COLO829 (cell line): ENCODE measurements at places on chromosomes 12 and 14.
A peak's percentile ranks its signal among the peaks of the same experiment; 100 is the strongest.

DNA sequence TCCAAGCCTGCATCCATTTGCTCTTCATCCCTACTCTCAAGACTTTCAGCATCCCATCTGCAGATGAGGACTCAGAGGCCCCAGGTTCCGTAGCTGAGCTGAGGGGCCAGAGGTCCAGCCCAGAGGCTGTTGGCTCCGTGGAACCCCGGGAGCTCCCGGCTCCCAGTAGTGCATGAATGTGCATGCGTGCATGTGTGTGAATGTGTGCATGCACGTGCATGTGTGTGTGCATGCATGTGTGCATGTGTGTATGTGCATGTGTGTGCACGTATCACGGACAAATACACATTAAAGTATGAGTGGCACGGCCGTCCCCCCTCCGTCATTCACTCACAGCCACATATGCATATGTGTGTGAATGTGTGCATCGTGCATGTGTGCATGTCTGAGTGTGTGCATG, 149.9 kb downstream of the KIF26A start:
- no peak for DNase-seq

DNA sequence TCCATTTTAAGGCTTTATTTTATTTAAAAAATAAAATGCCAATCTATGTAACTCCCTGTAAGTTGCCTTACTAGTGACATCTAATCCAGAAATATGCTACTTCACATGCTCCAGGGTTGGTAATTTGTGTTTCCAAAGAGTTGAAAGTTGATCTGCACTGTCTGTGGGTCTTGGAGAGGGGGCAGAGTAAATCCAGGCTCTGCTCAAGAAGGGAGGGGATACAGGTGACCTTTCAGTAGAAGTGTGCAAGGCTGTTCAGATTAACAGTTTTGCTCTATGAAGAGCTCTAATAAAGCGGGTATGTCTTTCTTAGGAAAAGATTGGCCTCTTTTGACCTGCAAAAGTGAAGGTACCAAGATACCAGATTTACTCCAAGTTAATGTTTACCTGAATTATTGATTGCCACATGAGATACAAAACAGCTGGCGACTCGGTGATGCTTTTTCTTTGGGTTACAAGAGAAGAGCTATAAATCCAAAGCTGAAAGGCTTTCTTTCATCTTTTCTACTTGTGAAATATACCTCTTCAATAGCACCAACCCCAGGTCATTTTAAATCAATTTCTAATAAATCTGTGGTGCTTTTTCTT, 75.6 kb upstream of the FLRT2 start:
- DNase-seq: no peak

GRCh38 chr12:27988594-27989233, 16.2 kb upstream of the PTHLH start:
- DNase-seq: no peak

DNA sequence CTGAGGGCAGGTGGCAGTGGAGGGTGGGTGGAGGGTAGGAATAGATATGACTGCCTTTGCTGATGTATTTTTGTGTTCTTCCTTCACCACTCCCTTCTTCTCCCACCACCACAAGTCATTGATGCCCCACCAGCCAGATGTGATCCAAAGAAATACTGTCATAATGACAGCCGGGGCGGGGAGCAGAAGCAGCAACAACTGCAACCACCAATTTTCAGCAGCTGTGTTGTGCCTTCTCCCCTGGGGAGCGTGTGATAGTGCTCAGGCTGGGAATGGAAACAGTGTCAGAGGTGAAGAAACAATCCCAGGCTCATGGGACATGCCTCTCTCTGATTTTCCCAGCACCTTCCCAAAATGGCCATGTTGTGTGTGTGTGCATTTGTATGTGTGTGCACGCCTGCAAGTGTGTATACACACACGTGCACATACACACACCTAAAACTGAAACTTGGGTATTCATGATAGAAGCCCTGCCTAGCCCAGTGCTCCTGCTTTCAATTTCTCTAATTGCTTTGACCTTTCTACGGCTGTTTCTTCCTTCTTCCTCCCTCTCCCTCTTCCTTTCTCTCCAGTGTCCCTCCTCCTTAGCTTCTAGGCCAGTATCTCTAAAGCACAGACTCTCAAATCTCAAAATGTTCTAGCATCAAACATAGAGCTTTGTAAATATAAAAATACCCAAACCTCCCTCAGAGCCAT, 299.2 kb upstream of the FKBP4 start:
- no peak for DNase-seq

- no peak for DNase-seq
Observed at GRCh38 chr14:51869411-51870100, 9.1 kb downstream of the GNG2 start.

DNA sequence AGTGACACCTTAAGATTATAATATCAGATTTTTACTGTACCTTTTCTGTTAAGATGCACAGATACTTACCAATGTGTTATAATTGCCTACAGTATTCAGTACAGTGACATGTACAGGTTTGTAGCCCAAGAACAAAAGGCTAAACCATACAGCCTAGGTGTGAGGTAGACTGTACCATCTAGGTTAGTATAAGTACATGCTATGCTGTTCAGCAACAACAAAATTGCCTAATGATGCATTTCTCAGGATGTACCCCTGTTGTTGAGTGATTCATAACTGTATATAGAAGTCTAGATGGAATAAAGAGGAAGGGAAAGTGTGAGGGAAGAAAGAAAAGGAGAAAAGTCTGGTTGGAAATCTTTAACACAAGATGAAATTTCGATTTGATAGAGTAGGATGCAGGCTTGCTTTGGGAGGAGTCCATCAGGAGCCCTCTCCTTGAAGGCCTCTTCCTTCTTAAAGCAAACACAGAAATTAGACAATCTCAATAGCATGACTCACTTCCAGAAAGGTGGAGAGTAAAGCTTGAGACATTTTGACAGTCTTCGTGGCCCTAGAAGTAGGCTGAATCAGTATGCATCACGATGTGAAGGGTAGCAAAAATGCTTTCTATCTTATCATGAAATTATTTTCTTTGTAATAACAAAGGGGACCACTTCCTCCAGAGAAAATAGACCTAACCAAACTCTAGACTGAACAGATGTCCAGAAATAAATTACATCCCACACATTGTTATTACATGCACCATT, 191.5 kb downstream of the SYT1 start:
- DNase-seq: no peak

GRCh38 chr12:126811391-126811790, 1455.6 kb upstream of the TMEM132C start:
- no peak for DNase-seq

DNA sequence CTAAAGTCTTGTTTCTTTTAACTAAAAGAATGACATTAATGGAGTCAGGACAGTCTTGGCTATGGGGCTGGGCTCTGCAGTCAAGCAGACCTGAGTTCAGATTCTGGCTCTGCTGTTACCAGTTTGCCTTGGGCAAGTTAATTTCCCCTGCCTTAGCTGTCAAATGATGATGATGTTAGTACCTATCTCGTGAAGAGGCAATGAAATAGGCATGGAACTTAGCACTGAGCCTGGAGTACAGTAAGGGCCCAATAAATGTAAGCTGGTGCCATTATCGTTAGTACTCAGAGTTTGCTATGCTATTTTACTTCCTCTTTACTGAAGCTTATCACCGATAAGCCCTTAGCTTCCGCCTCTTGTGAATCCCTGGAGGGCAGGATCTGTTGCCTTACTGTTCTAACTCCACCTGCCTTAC, 8.5 kb downstream of the FBXW8 start:
- DNase-seq: no peak

- DNase-seq: no peak
Observed at GRCh38 chr12:48489012-48489411, 6.7 kb downstream of the C12orf54 start.

DNA sequence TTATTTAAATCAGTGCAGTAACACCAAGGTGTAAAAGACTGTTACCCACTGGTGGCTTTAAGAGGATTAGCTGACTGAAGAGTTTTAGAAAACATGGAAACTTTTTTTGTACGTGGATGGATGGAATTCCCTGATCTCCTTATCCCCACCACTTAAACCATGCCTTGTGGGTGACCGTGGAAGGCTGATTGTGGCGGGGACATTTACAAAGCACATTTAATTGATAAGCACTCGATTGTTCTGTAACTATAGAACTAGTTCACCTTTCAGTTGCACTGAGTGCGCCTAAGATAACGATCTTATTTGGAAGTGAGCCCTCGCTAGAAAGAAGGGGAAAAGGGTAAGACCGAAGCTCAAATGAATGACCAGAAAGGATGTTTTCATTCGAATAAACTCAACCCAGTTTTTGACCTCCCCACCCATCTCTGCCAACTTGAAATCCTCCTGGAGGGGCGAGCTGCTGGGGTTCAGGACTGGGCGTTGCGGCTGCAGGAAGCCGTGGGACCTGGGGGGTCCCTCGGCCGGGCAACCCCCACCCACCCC, 688 bp upstream of the RASSF3 start:
- DNase-seq: no peak

DNA sequence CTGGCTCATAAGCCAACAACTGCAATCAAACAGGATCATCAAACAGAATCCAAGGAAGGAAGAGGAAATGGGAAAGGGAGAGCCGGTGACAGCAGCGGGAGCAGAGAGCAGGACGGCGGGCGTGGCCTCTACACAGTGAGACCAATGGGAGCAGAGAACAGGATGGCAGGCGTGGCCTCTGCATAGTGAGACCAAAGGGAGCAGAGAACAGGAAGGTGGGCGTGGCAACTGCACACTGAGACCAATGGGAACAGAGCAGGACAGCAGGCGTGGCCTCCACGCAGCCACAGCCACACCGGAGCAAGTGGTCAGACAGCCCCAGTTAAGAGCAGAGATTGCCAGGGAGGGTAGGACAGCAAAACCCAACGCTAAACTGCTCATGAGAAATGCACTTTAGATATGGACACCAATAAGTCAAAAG, 16.4 kb downstream of the LRCOL1 start:
- DNase-seq: peak; percentile 90

DNA sequence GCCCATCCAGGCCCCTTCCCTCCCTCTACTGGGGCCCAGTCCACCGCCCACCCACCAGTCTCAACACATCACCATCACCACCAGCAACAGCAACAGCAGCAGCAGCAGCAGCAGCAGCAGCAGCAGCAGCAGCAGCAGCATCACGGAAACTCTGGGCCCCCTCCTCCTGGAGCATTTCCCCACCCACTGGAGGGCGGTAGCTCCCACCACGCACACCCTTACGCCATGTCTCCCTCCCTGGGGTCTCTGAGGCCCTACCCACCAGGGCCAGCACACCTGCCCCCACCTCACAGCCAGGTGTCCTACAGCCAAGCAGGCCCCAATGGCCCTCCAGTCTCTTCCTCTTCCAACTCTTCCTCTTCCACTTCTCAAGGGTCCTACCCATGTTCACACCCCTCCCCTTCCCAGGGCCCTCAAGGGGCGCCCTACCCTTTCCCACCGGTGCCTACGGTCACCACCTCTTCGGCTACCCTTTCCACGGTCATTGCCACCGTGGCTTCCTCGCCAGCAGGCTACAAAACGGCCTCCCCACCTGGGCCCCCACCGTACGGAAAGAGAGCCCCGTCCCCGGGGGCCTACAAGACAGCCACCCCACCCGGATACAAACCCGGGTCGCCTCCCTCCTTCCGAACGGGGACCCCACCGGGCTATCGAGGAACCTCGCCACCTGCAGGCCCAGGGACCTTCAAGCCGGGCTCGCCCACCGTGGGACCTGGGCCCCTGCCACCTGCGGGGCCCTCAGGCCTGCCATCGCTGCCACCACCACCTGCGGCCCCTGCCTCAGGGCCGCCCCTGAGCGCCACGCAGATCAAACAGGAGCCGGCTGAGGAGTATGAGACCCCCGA, 6.8 kb upstream of the RNU7-1 start:
- no peak for DNase-seq

- no peak for DNase-seq
Observed at GRCh38 chr12:29578731-29579130, 81.2 kb upstream of the OVCH1 start.

DNA sequence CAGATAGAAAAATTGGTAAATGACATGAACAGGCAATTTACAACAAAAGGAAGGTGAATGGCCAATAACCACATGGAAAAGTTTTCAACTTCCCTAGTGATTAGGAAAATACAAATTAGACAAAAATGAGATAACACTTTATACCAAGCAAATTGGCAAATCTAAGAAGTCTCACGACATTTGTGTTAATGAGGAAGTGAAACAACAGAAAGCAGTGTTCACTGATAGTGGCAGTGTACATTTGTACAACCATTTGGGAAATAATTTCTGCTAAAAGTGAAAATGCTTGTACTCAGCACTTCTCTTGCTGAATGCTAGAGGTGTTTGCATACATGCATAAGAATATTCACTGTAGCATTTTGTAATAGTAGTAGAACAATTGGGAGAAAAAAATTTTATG, 126.6 kb downstream of the LLPH start:
- no peak for DNase-seq

DNA sequence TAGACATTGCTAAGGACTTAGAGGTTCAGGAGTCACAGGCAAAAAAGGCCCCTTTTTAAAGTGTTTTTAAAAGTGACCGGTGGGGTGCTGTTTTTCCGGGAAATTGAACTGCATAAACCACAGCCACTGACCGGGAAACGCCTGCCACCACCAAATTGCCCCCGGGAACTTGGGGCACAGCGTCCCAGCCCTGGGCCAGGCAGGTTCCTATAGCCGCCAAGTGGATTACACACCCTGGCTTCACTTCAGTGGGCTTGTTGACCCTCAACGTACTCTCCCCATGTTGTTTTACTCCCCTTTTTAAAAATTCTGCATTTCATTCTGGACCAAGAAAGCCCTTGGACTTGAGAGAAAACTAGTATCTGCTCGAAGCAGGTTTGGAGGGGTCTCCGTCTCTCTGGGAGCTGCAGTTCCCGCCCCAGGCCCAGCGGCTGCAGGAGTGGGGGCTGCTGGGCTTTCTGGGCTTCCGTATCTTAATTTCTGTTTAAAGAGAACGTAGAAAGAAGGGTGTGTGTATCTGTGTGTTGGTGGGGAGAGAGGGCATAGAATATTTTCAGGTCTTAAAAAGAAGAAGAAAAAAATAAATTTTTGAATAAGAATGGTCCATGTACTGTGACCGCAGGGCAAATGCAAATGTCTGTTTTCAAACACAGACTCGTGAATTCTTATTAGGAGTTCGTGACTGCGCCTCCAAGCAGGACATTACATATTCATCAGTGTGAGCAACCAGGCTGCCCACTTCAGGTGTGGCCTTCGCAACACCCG, 82.9 kb downstream of the PAPOLA start:
- DNase-seq: no peak

DNA sequence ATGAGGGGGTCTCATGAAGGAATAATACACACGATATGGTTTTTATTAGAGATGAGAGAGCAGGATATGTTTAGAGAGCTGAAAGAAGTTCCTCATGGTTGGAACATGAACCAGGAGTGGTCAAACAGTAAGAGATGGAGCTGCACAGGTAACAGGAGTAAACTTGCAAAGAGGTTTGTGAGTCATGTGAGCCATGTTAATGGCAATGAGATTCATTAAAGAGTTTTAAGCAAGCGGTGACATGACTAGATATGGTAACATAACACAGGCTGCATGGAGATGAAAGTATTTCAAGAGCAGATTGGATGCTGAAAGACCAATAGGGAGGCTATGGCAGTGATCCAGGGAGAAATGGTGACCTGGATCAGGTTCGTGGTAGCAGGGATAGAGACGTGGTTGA, 62.6 kb upstream of the SSTR1 start:
- DNase-seq: no peak

GRCh38 chr14:103555559-103556337, 6.7 kb downstream of the BAG5 start:
- DNase-seq: no peak
